ENCODE measurements at places on chromosomes 7 and 10.

DNA sequence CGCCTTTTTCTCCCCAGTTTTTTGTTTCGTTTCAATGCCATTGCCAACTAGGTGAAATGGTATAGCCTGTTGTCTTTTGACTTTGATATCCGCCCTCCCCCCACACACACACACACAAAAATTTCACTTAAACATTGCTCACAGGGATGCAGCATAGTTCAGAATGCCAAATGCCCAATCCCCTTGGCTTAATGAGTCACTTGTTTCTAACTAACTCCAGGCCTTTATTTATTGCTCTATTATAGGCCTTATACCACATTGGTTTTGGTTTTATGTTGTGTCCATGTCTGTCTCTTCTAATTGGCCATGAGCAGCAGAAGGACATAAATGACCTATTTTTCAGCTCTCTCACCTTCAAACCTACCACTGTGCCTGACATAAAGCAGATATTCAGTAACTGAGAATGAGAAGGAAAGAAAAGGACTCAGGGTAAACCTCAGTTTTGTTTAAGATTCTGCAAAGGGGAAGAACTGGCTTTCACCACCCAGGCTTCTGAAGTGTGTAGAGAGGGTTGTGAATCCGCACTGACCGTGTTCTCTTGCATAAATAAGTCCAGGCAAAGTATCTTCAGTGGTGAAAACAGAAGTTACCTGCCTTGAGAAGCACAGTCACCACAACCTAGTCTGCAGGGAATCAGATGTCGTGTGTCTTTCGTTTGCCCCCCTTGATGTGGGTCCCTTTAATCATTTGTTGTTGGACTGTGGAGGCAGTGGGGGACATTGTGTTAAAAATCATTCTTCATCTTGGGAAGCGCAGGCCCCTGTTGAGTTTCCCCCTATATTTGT is 139.8 kb downstream of the CELF2 start:
- no peak for DNase-seq

- no peak for DNase-seq
Measured at GRCh38 chr10:127069436-127069835, 127.0 kb downstream of the INSYN2A start.

GRCh38 chr7:23971031-23971430 is 261.0 kb downstream of the STK31 start:
- no peak for DNase-seq

- DNase-seq = no peak
Measured at GRCh38 chr10:46530249-46531186, 25.9 kb downstream of the GPRIN2 start.

- no peak for DNase-seq
Measured at GRCh38 chr7:121752706-121753105, 120.3 kb upstream of the PTPRZ1 start.

DNA sequence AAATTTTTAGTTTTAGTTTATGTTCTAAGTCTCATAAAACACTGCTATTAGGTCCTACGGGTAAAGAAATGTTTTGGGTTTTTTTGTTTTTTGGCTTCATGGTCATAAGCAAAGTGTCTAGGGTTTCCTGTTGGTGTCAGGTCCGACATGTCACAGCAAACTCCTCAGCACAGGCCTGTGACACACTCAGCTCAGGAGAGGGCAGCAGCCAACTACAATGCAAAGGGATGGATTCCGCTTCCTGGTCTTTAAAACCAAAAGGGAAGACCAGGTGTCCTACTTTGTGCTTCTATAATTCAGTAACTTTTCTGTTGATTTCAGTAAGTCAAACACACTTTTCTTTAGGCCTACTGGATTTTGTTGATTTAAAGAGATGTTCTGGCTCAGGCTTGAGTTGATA is 83.8 kb upstream of the MACROH2A2 start:
- peak; percentile 6 for DNase-seq

DNA sequence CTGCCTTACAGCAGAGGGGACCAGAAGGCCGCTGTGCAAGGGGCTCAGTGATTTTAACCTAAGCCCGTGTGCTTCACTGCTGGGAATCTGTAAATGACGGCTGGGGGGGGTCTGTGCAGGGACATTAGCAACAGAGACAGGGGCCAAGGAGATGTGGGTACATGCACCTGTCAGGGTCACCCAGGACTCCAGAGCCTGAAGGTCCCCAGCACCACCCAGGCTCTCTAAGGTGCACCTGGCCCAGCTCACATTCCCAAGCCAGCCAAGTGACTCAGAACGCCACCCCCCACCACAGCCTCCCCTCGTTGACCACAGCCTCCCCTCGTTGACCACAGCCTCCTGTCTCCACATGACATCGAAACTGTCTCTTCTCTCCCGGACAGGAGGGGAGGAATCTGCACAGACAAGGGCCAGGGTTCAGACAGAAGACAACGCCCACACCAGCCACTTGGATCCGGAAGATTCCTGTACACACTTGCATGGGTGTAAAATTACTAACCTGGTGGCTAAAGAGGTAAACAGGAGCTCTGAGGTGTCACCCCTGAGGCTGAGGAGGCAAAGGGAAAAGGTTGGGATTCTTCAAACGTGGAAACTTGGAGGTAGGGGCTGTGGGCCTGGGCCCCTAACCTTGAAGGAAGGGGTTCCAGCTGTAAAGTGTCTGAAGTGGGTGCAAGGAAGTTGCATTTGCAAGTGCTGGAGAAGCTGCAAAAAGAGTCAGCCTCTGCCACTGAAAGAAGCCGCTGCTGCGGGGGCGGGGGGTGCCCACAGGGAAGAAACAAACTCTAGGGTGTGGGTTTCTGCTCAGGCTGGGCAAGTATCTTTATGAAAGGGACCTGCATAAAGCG is 27.0 kb downstream of the CALML3 start:
- no peak for DNase-seq

- no peak for DNase-seq
Measured at GRCh38 chr10:70162892-70163201, 7.5 kb downstream of the SAR1A start.

DNA sequence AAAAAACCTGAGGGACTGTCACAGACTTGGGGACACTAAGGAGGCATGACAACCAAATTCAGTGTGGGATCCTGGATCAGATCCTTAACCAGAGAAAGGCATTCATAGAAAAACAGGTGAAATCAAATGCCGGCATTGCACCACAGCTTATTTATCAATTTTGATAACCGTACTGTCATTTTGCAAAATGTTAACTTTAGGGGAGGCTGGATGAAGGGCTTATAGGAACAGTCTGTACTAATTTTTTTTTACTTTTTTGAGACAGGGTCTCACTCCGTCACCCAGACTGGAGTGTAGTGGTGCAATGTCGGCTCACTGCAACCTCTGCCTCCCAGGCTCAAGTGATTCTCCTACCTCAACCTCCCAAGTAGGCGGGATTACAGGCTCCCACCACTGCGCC is 217.1 kb downstream of the ELMO1 start:
- DNase-seq = no peak

DNA sequence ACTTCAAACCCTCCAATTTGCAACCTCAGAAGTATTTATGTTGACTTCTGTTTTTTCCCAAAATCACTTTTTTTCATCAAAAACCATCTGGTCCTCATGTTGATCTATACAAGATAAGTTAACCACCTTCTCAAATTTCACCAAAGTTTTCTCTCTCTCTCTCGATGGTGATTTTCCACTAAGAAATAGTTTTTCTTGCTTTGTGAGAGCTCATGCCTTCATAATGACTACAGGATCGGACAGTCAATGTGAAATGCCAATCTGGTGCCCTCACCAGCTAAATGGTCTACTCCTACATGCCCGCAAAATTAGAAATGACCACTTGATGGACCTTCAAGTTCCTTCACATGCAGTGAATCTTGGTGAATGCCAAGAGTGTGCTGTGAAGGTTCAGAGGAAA is 40.4 kb downstream of the CNNM1 start:
- no peak for DNase-seq

- peak; percentile 53 for DNase-seq
Measured at GRCh38 chr10:101066146-101066895, 4.5 kb downstream of the KAZALD1 start.

DNA sequence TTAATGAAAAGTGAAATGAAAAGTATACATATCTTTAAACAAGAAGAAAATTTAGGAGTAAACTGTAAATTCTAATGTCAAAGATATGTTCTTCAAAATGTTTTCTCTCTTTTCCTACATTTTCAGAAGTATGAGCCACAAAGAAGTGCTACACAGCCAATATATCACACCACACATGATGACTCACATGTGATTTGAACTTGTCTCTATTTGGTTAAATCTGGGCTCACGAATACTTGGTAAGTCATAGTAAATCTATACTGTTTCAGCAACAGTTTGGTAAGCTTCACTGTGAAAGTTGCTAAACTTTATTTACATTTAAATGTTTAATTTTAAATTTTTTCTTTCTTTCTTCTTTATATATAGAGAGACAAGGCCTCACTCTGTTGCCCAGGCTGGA is 380.6 kb upstream of the IGFBP3 start:
- no peak for DNase-seq

GRCh38 chr7:27329909-27330308 is 87.3 kb downstream of the EVX1 start:
- no peak for DNase-seq

- no peak for DNase-seq
Measured at GRCh38 chr10:74502963-74503608, 323.3 kb upstream of the KAT6B start.

DNA sequence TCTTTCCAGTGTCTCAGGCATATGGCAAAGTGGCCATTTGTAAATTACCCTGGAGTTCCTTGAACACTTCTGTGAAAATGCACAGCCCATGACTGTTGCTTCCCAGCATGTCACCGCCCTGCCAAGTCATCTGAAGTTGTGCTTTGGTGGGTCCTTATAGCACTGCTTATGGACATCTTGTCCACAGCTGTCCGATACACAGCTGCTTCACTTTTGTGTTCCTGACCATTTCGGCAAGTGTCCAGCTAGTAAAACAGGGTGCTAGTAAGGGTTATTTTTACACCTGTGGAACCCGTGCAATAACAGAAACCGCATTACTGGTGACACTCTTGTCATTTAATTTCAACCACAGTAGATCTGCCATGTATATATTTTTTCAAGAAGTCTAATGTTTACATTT is 29.7 kb downstream of the PIP4K2A start:
- DNase-seq = no peak

DNA sequence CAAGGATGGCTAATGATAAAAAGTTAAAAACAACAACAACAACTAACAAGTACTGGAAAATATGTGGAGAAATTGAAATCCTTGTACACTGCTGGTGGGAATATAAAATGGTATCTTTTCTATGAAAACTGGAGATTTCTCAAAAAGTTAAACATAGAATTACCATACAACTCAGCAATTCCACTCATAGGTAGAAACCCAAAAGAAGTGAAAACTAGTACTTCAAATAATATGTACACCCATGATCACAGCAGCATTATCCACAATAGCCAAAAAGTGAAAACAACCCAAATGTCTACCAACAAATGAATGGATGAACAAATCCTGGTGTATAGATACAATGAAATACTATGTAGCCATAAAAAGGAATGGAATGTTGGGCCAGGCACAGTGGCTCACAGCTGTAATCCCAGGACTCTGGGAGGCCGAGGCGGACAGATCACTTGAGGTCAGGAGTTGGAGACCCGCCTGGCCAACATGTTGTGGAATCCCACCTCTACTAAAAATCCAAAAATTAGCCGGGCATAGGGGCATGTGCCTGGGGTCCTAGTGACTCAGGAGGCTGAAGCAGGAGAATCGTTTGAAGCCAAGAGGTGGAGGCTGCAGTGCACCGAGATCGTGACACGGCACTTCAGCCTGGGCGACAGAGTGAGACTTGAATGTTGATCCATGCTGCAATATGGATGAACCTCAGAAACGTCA is 66.8 kb downstream of the SRPK2 start:
- DNase-seq = no peak

- DNase-seq = no peak
Measured at GRCh38 chr7:111960984-111961383, 245.2 kb downstream of the DOCK4 start.

DNA sequence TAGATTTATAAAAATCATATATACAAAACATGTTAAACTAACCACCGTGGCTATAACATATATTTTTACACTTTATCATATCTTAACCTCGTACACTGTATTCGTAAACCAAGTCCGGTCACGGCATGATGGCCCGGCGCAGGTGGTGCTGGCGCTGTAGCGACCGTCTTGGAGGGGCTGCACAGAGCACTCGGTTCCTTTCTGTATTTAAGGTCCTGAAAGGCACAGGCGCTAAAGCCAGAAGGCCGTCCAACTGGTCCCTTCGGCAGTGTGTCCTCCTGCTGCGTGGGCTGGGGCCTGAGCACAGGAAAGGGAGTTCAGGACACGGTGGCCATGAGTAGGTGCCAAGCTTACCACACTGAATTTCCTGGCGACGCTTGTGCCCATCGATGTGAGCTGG is 33.8 kb downstream of the AMZ1 start:
- no peak for DNase-seq

- DNase-seq = no peak
Measured at GRCh38 chr10:4053940-4054339, 268.9 kb upstream of the KLF6 start.

- no peak for DNase-seq
Measured at GRCh38 chr10:79339266-79339665, 8.0 kb upstream of the PPIF start.

- no peak for DNase-seq
Measured at GRCh38 chr7:105141068-105141467, 127.1 kb downstream of the KMT2E start.

GRCh38 chr7:43018446-43018845 is 86.3 kb downstream of the MRPL32 start:
- DNase-seq = no peak

- DNase-seq = no peak
Measured at GRCh38 chr10:123270221-123270620, 116.0 kb downstream of the BUB3 start.

GRCh38 chr10:133445268-133445732 is 8.4 kb upstream of the SCART1 start:
- no peak for DNase-seq

GRCh38 chr10:49189422-49189821 is 1.2 kb upstream of the TMEM273 start:
- no peak for DNase-seq

DNA sequence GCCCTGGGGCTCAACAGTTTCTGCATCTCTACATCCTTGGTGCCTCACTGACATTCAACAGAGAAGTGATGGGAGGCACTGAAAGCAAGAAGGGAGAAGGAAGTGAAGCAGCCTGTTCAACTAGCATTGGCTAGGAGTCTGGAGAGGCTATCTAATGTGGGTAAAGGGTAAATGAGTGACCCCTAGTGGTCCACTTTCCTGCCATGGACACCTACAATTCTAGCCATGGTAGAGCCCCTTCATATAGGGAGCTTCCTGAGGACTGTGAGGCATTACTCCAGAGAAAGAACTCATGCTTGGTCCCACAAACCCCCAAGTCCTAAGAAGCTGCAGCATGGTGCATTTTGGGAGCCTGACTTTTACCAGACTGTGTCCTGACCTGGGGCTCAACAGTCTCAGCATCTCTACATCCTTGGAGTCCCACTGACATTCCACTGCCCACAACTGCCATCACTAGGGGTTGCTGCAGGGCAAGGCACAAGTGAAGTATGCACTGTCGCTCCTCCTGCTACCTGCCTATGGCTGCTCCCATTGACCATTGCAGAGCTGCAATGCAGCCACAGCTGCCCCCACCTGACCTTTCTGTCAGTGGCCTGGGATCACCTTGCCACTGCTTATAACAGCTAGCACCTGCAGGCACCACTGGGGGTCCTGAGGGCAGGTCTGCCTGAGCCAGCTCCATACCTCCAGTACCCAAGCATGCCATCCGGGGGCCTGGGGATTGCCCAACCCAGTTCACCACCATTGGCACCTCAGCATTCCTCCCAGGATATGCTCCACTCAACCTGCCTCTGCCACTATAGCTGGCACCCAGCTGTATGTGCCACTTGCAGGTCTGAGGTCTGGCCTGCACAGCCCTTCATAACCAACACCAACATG is 44.1 kb upstream of the CDK6 start:
- DNase-seq = no peak

GRCh38 chr10:114045136-114046086 is 1.7 kb downstream of the ADRB1 start:
- DNase-seq = peak; percentile 34

- no peak for DNase-seq
Measured at GRCh38 chr7:142250705-142251104, 7.2 kb downstream of the PRSS58 start.

Data from memory B cell (primary cell).